GM12878 (cell line): ENCODE measurements at places on chromosomes 1 and 21. TPM values are rescaled to one million over a fixed set of nuclear protein-coding genes. Genes with fewer than 3 reads are reported as not detected.

DNA sequence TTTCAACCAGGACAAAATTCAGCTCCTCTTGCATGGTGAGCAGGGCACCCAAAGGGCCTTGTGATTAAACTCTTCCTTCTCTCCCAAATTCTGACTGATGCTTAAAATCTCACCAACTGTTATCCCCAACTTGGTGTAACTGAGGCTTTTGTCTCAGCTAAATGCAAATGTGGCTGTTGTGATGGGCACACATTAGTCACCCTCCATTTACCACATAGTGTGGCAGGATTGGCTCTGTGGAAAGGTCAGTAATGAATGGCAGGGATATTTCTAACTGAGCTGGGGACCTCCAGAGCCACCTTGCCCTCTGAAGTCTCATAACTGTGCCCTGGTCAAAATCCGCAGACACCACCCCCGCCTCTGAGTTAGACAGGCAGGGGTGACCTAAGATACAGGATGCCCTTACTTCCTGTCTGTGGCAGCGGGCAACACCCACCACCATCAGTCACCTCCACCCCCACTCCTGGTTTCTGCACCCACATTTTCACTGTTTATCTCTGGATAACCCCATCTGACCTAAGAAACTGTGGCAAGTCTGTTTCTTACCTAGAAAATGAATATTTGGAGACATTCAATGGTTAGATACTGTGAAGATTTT is 25.4 kb upstream of the RGS16 start:
- DNase-seq = no peak

- peak; percentile 7 for DNase-seq
These were observed 69.7 kb downstream of the CC2D1B start for GRCh38 chr1:52296345-52296744.

Gene MEGF6
- polyA plus RNA-seq = not detected in 2 replicates

DNA sequence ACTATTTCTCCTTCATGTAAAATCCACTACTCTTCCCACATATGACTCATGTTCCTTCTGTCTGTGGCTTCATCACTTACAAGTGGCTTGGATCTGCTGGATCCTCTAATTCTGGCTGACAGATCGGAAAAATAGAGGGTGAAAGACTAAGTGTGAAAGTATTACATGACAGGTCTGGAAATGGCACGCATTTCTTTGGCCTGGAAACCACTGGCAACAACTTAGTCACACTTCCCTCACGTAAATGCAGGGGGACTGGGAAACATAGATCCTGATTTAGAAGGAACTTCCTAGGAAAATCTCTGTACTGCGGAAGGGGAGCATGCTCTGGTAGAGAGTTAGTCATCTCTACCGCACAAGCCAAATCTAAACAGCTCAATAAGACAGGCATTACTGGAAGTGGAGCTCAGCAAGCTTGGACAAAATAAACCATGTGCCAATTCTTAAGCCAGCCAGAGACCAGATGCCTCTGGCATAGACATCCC is 305.4 kb upstream of the PTBP2 start:
- no peak for DNase-seq

DNA sequence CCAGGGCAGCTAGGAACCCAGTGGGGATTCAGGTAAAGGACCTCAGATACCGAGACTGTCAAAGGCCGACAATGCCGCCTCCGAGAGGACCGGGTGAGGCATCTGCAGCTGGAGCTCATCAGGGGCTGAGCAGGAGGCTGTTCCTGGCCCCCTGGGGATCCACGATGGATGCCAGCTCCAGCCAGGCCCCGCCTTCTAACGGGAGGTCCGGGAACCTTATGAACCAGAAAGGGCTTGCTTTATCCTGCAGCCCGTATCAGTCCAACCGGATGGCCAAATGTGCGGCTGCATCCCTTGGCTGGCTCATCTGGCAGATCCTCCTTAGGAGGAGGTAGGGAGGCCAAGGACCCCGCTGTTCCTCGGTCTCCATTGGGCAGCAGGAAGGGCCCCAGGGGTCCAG is 32.0 kb downstream of the SLC45A1 start:
- no peak for DNase-seq

DNA sequence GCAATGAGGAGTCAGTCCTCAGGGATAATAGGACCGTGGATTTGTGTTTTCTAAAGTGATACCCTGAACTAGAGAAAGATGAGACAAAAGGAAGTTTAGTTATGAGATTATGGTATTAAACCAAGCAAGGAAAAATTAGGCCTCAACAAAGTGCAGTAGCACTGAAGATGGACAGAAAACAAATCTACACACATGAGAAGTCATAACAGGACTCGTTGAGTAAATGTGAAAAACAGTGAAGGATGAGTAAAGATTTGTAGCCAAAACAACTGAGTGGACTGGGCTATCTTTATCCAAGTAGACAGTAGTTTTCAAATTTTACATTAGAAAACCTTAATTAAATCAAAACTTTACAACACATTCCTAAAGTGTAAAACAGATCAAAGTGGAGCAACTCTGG is 15.0 kb downstream of the EPRS1 start:
- no peak for DNase-seq

DNA sequence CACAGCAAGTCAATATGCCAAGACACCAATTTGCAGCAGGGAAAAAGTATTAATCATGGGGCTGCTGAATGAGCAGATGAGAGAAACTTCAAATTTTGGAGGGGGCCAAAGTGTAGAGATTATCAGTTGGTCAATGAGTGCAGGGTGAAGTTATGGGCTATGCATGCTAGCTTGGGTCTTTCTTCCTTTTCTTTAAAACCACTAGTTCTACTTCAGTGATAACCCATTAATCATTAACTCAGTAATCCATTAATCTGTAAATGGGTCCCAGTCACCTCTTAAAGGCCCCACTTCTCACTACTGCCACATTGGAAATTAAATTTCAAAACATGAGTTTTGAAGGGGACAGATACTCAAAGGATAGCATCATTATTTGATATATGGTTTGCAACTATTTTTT is 688.6 kb upstream of the ADGRL4 start:
- DNase-seq = peak; percentile 20

- DNase-seq = no peak
These were observed 38.0 kb upstream of the HMGN1 start for GRCh38 chr21:39386899-39387298.
